Left lung (tissue), 14 donors: ENCODE measurements at places on chromosomes 4 and X. TPM values are rescaled to one million over a fixed set of nuclear protein-coding genes. Genes with fewer than 3 reads are reported as not detected.

DNA sequence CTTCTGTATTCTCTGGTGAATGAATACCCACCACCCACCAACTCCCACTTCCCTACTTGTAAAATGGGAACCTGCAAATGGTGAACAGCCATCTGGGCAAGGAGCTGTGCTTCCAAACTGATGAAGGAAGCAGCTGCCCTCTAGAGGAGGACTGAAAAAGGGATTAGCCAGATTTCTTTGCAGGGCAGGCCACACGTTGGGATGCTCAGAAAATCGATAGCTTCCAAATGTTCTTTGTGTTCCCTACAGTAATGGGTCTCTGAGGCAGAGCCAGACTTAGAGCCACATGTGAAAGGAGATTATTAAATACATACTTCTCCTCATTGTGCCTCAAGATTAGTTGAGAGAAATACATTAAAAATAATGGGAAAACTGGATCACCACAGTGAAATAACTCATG is 39.3 kb upstream of the LPAR4 start:
- DNase-seq = no peak
- H3K4me1 ChIP-seq = no peaks in the 10 kb centered on the region
- H3K27ac ChIP-seq = no peak overlapping the region
- peaks cover 6% of the 10 kb centered on the region for H3K27me3 ChIP-seq
- H3K36me3 ChIP-seq = no peaks in the 10 kb centered on the region

DNA sequence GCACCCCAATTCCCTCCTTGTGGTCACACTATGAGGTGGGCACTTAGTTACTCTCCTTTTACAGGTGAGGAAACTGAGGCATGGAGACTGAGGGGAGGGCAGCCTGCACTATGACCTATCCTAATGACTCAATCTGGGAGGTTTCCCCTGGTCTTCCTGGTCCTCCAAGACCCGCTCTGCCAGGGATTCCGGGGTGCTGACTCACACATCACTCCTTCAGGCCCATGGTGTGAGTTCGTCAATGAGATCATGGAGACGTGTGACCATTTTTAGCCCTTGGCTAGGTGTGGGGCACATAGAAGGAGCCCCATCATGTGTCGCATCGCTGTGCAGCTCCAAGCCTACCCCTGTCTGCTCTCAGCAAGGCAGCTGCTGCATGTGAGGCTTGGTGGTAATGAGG is 32.4 kb upstream of the BCOR start:
- no peaks in the 10 kb centered on the region for H3K4me1 ChIP-seq
- H3K27me3 ChIP-seq = no peaks in the 10 kb centered on the region
- no peaks in the 10 kb centered on the region for H3K36me3 ChIP-seq
- no peak overlapping the region for H3K27ac ChIP-seq
- no peak for DNase-seq
- H3K4me3 ChIP-seq = no peak overlapping the region

GRCh38 chrX:73785493-73785892 is 222.5 kb downstream of the CHIC1 start:
- H3K4me3 ChIP-seq = no peak overlapping the region
- H3K27me3 ChIP-seq = no peaks in the 10 kb centered on the region
- no peaks in the 10 kb centered on the region for H3K36me3 ChIP-seq
- H3K4me1 ChIP-seq = no peaks in the 10 kb centered on the region
- DNase-seq = no peak
- no peak overlapping the region for H3K27ac ChIP-seq

DNA sequence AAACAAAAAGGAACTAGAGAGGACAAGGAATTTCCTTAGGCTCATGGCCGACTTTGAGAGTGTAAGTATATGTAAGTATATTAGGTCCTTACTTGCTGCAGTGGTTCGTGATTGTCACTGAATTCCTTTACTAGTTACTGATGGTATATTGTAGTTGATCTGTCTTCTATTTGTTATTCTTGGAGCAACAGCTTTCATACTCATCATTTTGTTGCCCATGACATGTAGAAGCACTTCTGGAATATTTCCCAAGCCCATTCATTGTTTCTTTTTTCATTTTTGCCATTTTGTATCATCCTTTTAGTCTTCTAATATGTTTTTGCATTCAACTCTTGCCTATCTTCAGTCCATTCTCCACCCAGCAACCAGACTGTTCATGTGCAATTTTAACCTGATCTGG is 170.0 kb downstream of the ARHGAP10 start:
- no peaks in the 10 kb centered on the region for H3K27me3 ChIP-seq
- H3K4me3 ChIP-seq = no peak overlapping the region
- no peak overlapping the region for H3K27ac ChIP-seq
- no peaks in the 10 kb centered on the region for H3K4me1 ChIP-seq

- no peak overlapping the region for H3K4me3 ChIP-seq
- H3K36me3 ChIP-seq = no peaks in the 10 kb centered on the region
- no peaks in the 10 kb centered on the region for H3K27me3 ChIP-seq
- peaks cover 4% of the 10 kb centered on the region for H3K4me1 ChIP-seq
- peak; percentile 65 for DNase-seq
- H3K27ac ChIP-seq = no peak overlapping the region
Measured at GRCh38 chr4:169485791-169486742, 126.3 kb downstream of the NEK1 start.

- H3K4me1 ChIP-seq = no peaks in the 10 kb centered on the region
- no peaks in the 10 kb centered on the region for H3K27me3 ChIP-seq
- peaks cover 3% of the 10 kb centered on the region for H3K36me3 ChIP-seq
- H3K4me3 ChIP-seq = peak within 1 kb of the TSS; percentile 37
- peak; percentile 92 for DNase-seq
- peak within 1 kb of the TSS; percentile 79 for H3K27ac ChIP-seq
Measured at GRCh38 chrX:72181178-72182125, at the start of gene PIN4. Gene PIN4, plus strand, starts transcription at chrX:72181757. Its CDS starts 29 bp downstream, at chrX:72181786.

DNA sequence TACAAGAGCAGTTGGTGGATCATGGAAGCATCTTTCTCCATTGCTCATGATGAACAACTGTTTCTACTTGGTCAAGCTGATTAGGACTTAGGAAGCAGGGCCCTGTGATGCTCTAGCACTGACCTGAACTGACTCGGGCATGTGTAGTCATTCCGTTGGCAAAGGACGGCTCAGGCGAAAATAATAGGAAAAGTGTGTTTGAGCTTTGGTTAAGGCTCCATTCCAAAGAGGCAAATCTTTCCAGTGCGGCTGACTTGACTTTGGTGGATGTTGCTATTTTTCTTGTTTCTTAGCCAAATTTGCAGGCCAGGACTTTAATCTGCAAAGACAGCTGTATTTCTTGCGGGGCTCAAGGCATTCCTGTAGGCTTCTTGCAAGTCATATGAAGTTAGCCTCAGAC is 39.5 kb downstream of the ZNF518B start:
- no peaks in the 10 kb centered on the region for H3K4me1 ChIP-seq
- H3K4me3 ChIP-seq = no peak overlapping the region
- no peaks in the 10 kb centered on the region for H3K27me3 ChIP-seq
- no peak overlapping the region for H3K27ac ChIP-seq

The POLR2B gene
- polyA plus RNA-seq = 124 TPM
